ENCODE measurements at places on chromosomes 1 and 21.

DNA sequence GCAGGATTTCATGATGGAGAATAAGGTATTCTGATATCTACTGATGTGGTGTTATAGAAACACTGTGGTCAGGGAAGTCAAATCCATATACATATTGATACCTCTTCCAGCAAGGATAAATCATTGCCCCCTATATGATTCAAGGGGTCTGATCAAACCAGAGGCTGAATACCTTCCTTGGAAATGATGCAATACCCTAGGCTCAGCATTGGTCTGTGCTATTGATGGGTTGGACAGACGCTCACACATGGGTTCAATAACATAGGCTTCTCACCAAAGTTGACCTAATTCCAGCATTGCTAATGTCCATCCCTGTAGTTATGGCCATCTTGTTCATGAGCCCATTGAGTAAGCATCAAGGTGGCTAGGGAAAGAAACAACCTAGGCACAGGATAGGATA, 257.0 kb upstream of the USP24 start:
- no peak for DNase-seq

DNA sequence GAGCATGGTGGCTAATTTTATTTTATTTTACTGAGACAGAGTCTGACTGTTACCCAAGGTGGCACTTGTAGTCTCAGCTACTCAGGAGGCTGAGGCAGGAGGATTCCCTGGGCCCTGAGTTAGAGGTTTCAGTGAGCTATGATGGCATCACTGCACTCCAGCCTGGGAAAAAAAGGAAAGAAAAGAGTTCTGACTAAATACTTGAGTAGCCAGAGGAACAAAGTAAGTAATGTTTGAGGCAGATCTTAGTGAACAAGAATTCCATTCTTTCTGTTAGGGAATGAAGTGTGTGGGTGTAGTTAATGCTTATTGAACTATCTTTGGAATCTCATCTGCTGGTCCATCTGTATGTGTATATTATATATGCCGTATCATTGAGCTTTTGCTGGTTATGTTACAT, 13.1 kb upstream of the EVI5 start:
- no peak for DNase-seq

GRCh38 chr1:39272798-39273469, 68.4 kb downstream of the MACF1 start:
- DNase-seq: no peak

GRCh38 chr1:112256411-112256810, 139.6 kb upstream of the CTTNBP2NL start:
- DNase-seq: no peak

DNA sequence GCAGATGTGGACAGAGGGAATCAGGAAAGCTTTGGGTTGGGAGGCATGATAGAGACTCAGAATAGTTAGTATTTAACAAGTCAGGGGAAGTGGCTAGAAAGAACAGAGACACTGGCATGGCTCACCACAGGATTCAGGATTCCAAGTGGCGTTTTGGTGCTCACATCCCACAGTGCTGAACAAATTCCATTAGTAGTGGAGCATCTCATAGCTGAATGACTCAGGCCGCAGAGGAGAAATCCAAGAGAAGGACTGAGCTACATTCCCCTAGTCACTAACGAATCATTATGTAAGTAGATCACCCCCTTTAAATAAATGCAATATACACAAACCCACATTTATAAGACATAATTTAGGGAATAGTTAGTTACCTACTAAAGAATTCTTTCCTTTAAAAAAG, 5.0 kb upstream of the KCNJ9 start:
- no peak for DNase-seq

GRCh38 chr1:37811027-37811655, 3.1 kb upstream of the YRDC start:
- peak; percentile 48 for DNase-seq

- no peak for DNase-seq
These were observed 209.2 kb downstream of the MATN1 start for GRCh38 chr1:30514137-30514654.

DNA sequence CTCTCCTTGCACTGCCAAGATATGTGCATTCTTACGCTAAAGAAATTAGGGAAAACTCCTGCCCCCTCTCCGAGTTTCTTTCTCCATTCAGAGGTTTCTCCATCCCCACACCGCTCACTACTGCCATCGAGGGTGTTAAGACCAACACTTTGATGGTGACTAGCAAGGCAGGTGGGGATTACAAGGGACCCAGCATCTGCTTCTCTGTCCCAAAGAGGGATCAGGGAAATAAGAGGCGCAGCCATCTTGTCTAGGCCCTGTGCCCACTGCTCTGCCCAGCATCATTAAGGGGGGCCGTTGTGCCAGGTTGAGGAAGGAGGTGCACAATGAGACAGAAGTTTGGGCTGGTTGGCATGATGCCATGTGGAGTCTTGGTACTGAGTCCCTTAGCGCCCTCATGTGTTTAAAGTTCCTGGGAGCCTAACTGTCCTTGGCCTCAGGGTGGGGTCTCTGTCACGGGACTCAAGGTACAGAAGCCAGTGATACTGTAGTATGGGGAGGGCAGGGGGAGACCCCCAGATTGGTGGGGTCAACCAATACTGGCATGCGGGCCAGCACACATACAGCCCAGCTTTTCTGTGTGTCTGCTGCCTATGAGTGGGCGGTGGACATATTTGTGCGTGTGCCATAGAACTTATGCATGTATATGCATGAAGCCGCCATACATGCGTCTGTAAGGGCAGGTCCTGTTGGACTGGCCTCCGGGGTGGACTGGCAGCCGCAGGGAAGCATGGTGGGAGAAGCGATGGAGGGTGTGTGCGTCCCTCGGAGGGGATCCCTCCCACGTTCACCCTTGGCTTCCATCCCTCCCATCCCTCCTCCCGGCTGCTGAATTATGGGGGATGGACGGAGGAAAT, 5.5 kb downstream of the EFNA3 start:
- no peak for DNase-seq

DNA sequence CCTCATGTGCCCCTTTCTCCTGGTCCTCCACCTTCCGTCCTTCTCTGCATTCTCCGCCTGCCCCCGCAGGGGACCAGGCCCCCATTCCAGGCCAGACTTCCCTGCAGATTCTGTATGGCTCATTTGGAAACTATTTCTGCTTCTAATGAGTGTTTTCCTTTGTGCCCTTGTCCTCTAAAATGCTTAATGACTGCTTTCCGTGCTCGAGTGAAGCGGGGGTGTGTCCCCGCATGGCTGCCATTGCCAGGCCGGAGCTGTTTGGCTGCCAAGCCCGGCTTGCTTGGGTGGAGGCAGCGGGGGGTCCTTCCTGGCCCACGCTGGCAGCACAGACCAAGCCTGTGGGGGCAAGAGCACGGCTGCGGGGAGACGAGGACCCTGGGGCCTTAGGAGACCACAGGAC, 299.3 kb upstream of the VAMP3 start:
- no peak for DNase-seq

DNA sequence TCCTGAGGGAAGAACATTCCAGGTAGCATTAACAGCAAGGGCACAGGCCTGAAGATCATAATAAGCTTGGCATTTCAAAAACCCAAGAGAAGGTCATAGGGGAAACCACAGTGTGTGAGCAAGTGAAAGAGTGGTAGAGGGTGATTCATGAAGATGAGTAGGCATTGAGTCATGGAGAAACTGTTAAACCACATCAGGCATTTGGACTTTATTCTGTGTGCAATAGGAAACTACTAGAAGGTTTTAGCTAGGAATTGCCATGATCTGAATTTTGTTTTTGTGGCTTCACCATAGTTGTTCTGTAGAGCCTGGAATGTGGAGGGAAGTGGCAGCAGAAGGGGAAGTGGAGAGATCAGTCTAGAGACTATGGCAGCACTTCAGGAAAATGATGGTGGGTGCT, 359.0 kb upstream of the PTBP2 start:
- DNase-seq: no peak

DNA sequence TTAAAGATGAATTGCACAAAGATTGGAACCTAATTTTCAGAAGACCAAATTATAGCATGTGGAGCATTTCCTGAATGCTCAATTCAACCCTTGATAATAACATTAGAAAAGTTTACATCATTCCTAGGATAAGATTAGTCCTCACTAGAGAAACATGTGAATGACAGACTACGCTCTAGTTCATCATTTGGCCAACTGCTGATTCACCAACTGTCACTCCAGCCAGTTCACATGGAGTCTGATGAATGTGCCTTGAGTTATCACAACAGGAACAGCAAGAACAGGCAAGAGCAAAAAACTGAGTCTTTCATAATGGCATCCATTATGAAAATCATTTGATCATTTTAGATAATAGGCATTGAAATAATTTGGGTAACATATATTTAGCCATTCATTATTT, 415.9 kb downstream of the PTPRC start:
- no peak for DNase-seq

GRCh38 chr1:114274621-114275317, 121.1 kb upstream of the SYT6 start:
- DNase-seq: no peak

DNA sequence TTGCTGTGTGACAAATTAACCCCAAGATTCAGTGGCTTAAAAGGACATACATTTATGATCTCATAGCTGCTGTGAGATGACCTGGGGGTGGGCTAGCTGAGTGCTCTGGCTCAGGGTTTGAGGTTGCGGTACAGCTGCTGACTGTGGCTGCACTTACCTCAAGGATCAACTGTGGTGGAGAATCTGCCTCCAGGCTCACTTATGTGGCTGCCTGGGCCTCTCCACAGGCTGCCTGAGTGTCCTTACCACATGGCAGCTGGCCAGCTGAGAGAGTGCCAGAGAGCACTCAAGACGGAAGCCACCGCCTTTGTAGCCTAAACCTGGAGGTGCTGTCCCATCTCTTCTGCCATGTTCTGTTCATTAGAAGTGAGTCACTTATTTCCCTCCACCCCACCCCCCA, 5.7 kb downstream of the LRRC71 start:
- DNase-seq: peak; percentile 58

DNA sequence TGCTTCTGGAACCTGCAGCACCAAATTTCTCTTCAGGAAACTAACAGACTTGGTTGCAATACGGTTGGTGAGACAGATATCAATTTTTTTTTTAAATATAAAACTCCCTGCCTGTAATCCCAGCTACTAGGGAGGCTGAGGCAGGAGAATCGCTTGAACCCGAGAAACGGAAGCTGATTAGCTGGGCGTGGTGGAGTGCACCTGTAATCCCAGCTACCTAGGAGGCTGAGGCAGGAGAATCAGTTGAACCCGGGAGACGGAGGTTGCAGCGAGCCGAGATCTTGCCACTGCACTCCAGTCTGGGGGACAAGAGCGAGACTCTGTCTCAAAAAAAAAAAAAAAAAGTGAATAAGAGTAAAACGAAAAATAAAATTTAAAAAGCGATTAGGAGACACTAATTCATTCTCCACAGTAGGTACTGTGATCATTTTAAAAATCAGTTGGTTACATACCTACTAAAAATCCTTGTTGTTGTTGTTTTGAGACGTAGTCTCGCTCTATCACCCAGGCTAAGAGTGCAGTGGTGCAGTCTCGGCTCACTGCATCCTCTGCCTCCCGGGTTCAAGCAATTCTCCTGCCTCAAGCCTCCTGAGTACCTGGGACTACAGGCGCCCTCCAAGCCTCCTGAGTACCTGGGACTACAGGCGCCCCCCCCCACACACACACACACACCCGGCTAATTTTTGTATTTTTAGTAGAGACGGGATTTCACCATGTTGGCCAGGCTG, 796 bp upstream of the RBM8A start:
- DNase-seq: no peak

DNA sequence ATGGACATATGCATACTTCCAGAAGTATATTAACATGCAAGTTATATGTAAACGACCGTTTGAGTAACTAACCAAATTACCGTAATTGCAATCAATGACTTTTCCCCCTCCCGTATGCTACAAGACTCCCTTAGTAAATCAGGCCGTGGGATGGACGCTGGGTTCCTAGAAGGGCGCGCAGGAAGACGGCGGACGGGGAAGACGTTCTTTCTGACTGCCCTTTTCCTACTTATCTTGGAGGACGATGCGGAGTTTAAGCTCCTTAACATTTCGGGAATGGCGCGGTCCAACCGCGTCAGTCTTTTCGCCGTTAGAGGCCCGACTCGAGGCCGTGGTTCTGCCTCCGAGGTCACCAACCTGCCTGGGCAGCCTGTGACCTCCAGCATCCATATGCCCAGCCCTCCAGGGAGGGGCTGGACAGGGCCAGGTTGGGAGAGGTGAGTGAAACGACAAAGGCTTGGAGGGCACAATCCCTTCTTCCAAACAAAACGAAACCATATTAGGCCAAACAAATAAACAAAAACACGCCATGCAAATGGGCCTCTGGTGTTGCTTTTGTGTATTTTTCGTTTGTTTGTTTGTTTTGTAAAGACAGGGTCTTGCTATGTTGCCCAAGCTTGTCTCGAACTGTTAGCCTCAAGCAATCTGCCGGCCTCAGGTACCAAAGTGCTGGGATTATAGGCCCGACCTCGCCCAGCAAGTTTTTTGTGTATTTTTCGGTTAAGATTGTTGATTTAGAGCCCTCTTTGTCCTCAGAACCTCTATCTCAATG, 873 bp upstream of the PI4KB start:
- DNase-seq: no peak

DNA sequence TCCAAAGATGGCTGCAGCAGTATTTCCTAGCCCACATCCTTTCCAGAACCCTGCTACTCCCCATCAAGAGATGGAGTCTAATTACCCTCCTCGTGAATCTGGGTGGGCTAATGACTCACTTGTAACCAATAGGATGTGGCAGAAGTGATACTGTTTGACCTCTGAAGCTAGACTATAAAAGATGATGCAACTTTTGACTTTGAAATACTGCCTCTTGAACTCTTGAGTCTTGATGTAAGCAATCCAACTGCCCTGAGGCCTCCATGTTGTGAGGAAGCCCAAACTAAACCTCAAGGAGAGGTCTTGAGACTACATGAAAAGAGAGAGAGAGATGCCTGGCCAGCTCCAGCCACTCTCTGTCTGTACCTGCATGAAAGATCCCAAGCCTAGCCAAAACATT, 29.5 kb downstream of the LMO4 start:
- DNase-seq: no peak

Measured in stimulated activated CD8-positive, alpha-beta memory T cell treated with anti-CD3 and anti-CD28 coated beads, Interleukin-2, amount 100 ng/mL, for 48 hours (primary cell).